ENCODE measurements at places on chromosomes 3 and 15.
A peak's percentile ranks its signal among the peaks of the same experiment; 100 is the strongest.

- no peak for DNase-seq
Measured at GRCh38 chr3:177402533-177402932, 205.3 kb upstream of the TBL1XR1 start.

- no peak for DNase-seq
Measured at GRCh38 chr3:104291878-104292277, 1074.8 kb upstream of the ALCAM start.

- DNase-seq: peak; percentile 15
Measured at GRCh38 chr15:72599855-72600464, 54.5 kb upstream of the GOLGA6B start.

GRCh38 chr3:44421280-44421679, 56.2 kb downstream of the ZNF445 start:
- no peak for DNase-seq

GRCh38 chr3:169668072-169668956, 4.8 kb upstream of the MECOM start:
- no peak for DNase-seq

DNA sequence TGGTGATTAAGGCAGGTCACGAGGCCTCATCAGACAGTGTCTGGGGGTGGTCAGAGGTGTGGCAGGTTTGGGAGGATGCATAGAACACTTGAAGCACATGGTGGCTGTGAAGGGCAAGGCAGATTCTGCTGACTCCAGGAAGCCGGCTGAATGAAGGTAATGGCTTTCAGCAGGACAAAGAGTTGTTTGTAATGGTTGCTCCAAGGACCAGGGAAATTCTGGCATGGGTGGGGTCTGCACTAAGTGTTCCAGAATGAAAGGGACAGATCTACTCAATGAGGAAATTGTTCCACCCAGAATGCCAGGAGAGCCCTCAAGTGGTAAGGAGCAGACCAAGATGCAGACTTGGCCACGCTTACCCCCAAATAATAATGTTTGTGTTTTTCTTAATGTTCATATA, 70.7 kb upstream of the ACAD9 start:
- no peak for DNase-seq

GRCh38 chr3:48960841-48961413, 29.1 kb upstream of the P4HTM start:
- no peak for DNase-seq

GRCh38 chr3:132538072-132538471, 59.0 kb upstream of the ACKR4 start:
- no peak for DNase-seq

- no peak for DNase-seq
Measured at GRCh38 chr15:48049736-48050135, 71.1 kb upstream of the SLC24A5 start.

- DNase-seq: no peak
Measured at GRCh38 chr3:20669184-20669583, 483.2 kb upstream of the SGO1 start.
